Bronchus fibroblast of lung (primary cell): ENCODE measurements at places on chromosomes 7 and 10. TPM values are rescaled to one million over a fixed set of nuclear protein-coding genes. Genes with fewer than 3 reads are reported as not detected.

PRLHR gene
- total RNA-seq, result not detected in 2 replicates

STEAP1B gene
- total RNA-seq, result 23.0 and 24.7 TPM in 2 replicates

FOXP2 gene
- total RNA-seq, result 1.8 and 1.9 TPM in 2 replicates

CYP2C19 gene
- not detected in 2 replicates for total RNA-seq

SH2D4B gene
- not detected in 2 replicates for total RNA-seq

TMEM270 gene
- not detected in 2 replicates for total RNA-seq

ZNF736 gene
- total RNA-seq, result 1.9 and 3.0 TPM in 2 replicates

BEND7 gene
- 0.34 and 0.74 TPM in 2 replicates for total RNA-seq

ADRA2A gene
- total RNA-seq, result not detected in 2 replicates

RNLS gene
- 8.2 and 13.1 TPM in 2 replicates for total RNA-seq

ATP5MK gene
- 331 and 341 TPM in 2 replicates for total RNA-seq
